Caudate nucleus (tissue), 63 donors: ENCODE measurements at places on chromosomes 7 and 10.
A peak's percentile ranks its signal among the peaks of the same experiment; 100 is the strongest.

GRCh38 chr10:6071181-6072175, 9.3 kb upstream of the IL2RA start:
- DNase-seq: no peak

GRCh38 chr10:4652111-4653010, 173.6 kb upstream of the AKR1E2 start:
- DNase-seq: no peak

DNA sequence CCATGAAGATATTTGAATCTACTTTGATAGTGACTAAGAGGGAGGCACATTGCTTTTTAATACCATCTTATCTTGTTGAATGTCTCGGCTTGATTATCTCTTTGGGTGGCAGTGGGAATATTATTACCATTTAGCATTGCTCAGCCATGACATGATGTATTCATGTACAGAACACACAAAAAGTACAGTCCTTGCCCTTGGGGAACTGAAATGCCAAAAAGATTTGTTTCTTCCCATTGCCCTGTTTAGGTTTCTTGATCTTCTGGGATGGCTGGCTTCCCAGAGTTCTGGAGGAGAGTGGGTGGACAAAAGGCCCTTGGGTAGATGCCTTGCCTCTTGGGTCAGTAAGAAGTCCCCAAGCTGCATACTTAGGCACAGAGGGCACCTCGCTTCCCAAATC, 23.8 kb downstream of the SUFU start:
- DNase-seq: no peak

- DNase-seq: peak; percentile 70
Observed at GRCh38 chr7:158957921-158958491, 101.6 kb downstream of the DYNC2I1 start.

DNA sequence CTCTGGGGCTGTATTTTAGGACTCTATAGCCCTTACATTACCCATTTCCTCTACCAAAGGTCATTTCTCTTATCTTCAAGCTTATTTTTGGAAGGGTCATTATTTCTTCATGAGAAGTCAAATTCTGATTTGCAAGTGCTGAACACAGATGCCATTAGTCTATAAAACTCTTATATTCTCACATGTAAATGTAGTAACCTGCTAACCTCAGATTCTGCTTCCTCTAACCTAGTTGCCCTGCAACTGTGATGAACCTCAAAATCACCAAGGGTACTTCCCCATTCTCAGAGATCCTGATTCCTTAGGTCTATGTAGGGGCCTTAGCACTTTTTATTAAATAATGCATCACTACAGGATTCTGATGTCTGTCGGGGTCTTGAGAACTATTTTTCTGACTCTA, 6.3 kb downstream of the FAS start:
- no peak for DNase-seq

- no peak for DNase-seq
Observed at GRCh38 chr10:84317174-84317573, 11.2 kb upstream of the CCSER2 start.

DNA sequence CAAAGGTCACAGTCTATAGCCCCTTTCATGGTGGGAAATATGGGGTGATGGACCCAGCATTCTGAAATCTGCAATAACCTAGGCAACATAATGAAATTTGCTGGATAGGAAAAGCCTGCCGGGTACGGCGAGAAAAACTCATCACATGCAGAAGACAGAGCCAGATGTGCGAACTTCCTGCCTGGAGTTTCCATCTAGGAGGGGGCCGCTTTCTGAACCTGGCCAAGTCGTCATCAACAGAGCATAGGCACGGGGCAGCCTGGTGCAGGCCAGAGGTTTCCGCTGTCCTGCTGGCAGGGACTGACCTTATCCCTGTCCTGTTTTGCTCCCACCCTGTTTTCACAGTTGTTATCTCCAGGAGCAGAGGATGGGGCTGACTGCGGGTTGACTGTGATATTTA, 27.4 kb downstream of the CCDC3 start:
- no peak for DNase-seq

GRCh38 chr7:42226354-42226941, 10.6 kb downstream of the GLI3 start:
- DNase-seq: no peak

GRCh38 chr10:35452171-35452570, 115.9 kb downstream of the CCNY start:
- DNase-seq: no peak

- no peak for DNase-seq
Observed at GRCh38 chr10:1524540-1524939, 212.8 kb downstream of the ADARB2 start.

- DNase-seq: no peak
Observed at GRCh38 chr10:72379062-72379461, 24.3 kb upstream of the DNAJB12 start.

DNA sequence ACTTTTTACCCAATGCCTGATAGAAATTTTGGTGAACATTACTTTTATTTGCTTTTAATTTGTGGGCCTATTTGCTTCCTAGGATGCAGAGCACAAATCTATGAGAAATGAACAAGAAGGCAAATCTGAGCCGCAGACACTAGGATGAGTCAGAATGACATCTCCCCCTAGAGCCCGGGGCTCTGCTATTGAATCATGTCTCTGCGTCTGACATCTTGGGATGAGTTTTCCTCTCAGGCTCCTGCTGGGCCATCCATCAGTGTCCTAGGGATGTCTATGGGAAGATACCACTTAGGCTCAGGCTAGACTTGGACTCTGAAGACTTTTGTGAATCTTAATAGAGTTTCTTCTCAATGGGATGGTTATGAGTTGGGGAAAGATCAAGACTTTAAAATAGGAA, 157.3 kb upstream of the MTPN start:
- no peak for DNase-seq

DNA sequence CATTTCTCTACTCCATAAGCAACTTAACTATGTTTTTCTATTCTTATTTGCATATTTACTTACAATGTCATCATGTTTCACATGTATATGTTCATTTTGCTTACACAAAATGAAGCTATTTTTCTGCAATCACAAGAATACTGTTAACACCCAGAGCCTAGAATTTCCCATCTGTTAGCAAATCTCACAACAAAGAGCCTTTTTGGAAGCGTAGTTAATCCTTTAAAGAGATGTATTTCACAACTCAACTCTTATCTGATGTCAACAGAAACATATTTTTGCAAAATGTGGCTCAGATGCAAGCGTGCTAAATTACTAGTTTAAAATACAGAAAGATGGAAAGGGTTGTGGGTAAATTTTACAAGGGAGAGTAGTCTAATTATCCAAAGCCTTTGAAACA, 110.6 kb upstream of the COL1A2 start:
- DNase-seq: no peak

GRCh38 chr7:22435105-22435504, 64.9 kb downstream of the STEAP1B start:
- no peak for DNase-seq

DNA sequence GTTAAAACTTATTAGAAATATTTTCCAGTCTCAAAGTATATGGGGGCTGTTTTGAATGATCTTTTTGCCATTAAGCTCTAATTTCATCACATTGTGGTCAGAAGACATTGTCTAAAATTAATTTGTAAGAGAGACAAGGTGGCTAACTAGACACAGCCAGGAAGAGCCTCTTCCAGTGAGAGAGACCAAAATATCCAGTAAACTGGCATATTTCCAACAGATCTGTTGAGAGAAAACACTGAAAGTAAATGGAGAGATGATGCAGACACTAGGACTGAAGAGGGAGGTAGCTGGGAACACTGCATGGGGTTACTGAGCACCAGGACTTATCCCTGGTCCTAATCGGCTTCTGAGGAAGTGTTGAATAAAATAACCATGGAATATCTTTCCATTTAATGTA, 101.5 kb upstream of the TAS2R16 start:
- DNase-seq: no peak

- DNase-seq: no peak
Observed at GRCh38 chr10:112442063-112442462, 4.7 kb downstream of the ZDHHC6 start.

DNA sequence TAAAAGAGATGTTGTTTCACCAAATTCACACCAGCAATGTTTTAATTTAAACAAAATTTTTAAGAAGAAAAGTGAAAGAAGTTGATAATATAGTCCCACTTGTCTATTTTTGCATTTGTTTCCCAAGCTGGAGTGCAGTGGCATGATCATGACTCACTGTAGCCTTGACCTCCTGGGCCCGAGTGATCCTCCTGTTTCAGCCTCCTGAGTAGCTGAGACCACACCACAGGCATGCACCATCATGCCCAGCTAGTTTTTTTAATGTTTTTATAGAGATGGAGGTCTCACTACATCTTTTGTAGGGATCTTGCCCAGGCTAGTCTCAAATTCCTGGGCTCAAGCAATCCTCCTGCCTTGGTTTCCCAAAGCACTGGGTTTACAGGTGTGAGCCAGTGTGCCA, 14.1 kb upstream of the NDUFA5 start:
- DNase-seq: no peak

DNA sequence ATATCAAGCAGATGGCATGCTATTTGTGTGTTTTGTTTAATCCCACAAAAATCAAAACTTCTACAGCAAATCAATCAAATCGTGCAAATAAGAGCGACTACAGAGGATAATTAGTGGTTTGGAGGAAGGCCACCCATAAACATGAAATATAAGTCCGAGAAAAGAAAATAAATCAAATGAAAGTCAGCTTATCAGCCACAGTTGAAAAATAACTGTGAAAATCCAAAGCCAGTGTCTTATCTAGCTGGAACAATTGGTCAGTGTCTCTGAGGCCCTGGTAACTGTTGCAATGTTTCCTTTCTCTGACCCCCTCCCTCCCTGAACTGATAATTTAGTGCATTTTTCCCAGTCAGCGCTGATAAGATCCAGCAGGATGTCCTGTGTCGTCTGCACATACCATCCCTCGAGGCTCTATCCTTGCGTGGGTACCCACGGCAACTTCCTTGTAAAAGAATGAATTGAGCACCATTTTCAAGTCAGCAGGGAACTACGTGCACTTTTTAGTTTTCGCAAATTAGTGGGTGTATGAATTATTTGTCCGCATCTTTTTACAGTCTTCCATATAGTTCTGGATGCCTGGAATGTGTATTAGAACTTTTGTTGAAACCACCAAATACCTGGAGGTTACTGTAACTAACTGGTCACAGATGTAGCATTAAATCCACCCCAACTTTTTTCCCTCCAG, 10.8 kb upstream of the JCAD start:
- no peak for DNase-seq

DNA sequence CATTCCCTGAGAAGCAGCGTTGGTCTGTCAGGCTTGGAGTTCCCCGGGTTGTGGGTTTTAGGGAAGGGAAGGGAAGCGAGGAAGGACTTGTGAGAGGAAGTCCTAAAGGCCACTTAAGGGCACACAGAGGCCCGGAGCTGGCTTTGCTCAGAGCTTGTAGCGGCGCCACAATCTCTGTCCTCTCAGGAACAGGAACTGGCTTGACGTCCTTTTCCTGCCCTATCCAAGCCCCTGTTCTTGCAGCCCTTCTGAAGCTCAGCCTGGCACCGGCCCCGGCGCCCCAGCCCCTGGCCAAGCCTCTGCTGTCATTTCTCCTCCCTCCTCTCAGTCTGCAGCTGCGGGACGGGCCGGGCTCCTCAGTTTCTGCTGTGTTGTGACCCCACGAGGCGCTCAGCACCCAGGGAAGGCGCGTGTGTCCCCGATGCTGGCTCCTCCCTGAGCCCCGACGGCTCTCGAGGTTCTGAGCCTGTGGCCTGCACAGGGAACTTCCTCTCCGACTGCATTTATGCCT, at the start of gene GIMAP8:
Gene GIMAP8, plus strand, starts transcription at position 140 of the 511 bp plus-strand sequence. CDS start 16,069 bp downstream, outside the sequence.
- no peak for DNase-seq

DNA sequence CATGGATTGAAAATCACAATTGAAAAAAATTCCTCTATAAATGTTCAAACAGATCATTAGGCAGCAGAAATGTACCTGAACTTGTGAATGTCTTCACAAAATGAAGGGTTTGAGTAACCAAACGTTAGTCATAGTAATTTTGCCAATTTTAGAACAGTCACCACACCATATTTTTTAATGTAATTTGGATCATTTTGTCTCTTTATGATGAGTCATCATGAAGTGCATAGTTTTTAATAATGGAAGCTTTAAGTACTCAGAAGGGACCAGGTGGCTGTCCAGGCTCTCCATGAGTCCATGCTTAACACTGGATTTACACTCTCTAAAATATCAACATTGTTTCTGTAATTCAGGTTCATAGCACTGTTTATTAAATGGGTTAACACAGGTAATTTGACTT, 219.2 kb downstream of the ETV1 start:
- no peak for DNase-seq

DNA sequence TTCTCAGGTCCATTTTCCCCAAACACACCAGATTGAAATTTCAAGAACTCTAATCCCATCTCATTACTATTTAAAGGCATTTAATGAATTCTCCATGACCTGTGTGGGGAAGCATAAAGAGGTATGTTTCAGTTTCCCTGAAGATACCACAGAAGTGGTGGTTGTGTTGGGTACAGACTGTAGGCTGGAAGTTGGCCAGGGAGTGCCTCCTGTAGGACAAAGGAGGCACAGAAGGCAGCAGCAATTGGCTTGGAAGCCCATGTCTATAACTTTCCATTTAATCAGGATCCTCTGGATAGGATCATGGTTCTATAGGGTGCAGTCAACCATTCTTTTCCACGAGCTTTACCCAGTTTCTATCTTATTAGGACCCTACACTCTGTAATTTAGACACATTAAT, 8.6 kb upstream of the BET1 start:
- no peak for DNase-seq

DNA sequence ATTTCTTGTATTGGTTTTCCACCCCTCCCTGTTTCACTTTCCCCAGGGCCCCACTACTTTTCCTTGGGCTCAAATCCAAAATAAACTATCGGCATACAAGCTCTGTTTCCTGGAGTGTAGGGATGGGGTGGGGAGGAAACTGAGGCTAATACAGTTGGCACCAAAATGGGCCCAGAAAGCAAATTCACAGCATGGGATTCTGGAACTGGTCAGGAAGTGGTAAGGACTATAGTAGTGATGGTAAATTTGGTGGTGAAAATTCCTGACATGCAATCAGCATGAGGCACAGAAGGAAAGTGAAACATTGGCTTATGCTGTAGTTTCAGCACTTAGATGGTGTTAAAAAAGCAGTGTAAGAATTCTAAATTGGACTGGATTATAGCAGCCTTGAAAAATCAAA, 8.7 kb upstream of the SAMD9L start:
- DNase-seq: no peak

GRCh38 chr7:135965602-135966001, 11.6 kb downstream of the MTPN start:
- DNase-seq: no peak

- DNase-seq: no peak
Observed at GRCh38 chr7:91789086-91789485, 91.4 kb downstream of the MTERF1 start.
